NCI-H82 (cell line): ENCODE measurements at places on chromosomes 3 and 15.
A peak's percentile ranks its signal among the peaks of the same experiment; 100 is the strongest.

DNA sequence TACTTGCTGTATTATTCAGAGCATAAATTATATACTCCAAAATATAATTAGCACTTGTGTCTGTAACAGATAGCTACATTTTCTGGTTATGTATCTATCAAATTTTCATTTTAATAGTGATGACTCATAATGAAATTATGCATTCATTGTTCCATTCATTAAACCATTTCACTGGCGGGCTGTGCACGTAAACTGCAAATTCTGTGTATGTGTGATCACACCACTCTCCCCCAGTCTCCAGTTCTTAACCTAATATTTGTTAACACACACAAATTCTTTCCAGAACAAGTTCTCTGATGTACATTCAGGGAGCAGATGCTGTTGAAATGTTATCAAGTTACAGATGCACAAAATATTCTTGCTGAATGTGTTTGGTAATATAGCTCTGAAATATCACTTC is 3.8 kb upstream of the KCNMB2 start:
- DNase-seq: no peak

DNA sequence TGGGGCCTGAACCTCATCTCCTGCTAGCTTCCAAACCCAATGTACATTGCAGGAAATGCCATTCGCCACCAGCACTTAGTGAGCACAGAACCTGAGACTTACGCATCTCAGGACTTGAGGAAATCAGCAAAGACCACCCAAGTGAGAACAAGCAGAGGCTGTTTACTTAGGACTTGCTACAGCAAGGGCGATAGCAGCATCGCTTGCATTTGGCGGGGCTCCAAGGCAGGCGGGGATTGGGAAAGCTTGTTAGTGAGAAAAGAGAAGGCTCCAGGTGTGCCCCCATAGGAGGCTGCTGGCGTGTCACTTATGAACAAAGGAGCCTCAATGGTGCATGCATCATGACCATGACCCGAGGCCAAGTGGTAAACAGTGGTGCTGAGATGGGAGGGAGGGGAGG is 19.7 kb downstream of the SLC6A20 start:
- DNase-seq: peak; percentile 51

GRCh38 chr15:36004891-36005490 is 459.0 kb upstream of the DPH6 start:
- DNase-seq: no peak

- DNase-seq: no peak
These were observed 93.4 kb upstream of the TBL1XR1 start for GRCh38 chr3:177290633-177291032.

- DNase-seq: no peak
These were observed 383.0 kb downstream of the NTRK3 start for GRCh38 chr15:87873516-87873915.

DNA sequence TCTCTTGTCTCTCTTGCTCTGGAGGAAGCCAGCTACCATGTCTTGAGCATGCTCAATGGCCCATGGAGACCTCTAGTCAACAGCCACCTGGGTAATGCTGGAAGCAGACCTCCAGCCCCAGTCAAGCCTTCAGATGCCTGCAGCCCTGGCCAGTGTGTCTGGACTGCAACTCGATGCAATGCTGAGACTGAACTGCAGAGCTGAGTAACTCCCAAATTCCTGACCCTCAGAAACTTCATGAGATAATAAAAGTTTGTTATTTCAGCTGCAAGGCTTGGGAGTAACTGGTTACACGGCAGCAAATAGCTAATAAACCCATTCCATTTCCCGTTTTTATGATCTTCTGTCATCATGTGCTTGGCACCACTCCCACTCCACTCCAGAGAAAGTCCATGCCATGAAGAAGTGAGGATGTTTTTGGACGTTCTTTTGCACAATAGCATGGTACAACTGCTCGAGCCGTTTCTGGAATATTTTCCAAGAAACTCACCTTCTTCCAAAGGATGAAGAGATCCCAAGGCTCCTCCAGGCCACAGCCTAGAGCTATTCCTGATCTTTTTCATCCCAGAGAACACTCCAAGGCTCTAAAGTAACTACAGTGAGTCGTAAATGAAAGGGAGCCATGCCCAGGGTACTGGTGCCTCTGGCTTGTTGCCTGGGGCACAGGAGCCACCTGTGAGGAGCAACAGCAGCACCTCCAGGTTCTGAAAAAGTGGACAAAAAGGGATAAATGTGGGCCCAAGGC is 72.0 kb upstream of the KLF13 start:
- DNase-seq: no peak

GRCh38 chr3:11006986-11007933 is 14.7 kb downstream of the SLC6A1 start:
- DNase-seq: peak; percentile 11
